ENCODE measurements at places on chromosomes 6 and 20.

DNA sequence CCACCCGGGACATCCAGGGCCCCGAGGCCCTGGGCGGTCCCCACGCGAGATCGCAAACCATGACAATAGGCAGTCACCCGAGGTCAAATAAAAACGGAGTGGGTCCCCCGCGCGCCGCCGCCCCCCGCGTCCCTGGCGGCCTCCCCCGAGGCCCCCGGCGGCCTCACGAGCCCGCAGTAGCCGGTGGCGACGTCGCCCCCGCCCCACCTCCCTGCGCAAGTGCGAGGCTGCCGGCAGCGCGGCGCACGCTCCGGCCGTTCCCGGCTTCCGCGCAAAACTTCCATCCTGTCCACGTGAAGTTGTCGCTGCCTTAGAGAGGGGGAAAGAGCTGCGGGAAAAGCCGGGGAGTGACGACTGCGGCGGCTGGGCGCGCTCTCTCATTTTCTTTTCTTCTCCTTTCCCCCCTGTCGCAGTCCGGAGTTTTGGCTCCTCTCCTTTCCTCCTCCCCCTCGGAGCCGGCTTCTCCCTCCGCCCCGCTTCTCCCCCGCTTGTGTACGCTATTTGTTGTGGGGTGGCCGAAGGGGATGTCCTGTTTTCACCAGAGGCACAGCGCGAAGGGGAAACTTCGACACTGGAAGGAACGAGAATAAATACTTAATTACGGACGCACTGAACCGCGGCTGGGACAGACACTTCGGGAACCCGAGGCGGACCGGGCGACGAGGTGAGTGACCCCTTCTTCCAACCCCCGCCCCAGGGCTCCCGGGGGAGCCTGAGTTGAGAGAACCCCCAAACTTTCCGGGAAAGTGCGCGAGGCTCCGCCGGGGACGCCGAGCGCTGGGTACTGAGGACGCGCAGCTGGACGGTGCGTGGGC is at the start of gene EYA4:
Gene EYA4, plus strand, starts transcription at position 272 of the 815 bp plus-strand sequence. CDS start 33,424 bp downstream, outside the sequence.
- DNase-seq = no peak

GRCh38 chr6:39879535-39879934 is 54.7 kb downstream of the MOCS1 start:
- no peak for DNase-seq

GRCh38 chr6:7135755-7136154 is 28.0 kb downstream of the RREB1 start:
- no peak for DNase-seq

GRCh38 chr20:42435230-42435629 is 754.5 kb downstream of the PTPRT start:
- no peak for DNase-seq

DNA sequence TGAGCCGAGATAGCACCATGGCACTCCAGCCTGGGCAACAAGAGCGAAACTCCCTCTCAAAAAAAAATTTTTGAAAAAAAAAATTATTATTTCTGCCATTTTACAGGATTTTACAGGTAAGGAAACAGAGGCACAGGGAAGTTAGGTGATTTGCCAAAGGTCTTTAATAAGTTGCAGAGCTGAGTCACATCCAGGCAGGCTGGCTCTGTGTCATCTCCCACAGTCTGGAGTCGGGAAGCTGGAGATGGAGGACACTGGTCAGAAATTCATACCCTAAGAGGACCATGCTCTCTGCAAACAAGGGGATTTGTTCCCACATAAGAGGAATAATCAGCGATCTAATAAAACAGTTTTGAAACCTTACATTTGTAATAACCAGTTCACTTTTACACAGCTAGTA is 24.1 kb downstream of the HECA start:
- no peak for DNase-seq

DNA sequence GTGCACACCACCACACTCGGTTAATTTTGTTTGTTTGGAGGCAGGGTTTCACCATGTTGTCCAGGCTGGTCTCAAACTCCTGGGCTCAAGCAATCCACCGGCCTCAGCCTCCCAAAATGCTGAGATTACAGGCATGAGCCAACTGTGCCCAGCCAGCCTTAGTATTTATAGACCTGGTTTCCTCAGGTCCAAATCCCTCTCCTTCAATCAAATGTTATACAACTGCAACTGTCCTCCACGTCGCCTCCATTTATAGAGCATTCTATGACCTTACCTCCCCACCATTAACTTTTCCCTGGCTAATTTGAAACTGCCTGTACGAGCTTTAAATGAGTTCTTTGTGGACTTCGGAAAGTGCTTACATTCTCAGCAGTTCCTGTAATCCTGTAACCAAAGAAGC is 39.3 kb upstream of the IPCEF1 start:
- DNase-seq = no peak

Data from SW 1271 (cell line).